ENCODE measurements at places on chromosomes 3 and 15. TPM values are rescaled to one million over a fixed set of nuclear protein-coding genes. Genes with fewer than 3 reads are reported as not detected.

CNTN6 gene
- 1.9 TPM for total RNA-seq

DNA sequence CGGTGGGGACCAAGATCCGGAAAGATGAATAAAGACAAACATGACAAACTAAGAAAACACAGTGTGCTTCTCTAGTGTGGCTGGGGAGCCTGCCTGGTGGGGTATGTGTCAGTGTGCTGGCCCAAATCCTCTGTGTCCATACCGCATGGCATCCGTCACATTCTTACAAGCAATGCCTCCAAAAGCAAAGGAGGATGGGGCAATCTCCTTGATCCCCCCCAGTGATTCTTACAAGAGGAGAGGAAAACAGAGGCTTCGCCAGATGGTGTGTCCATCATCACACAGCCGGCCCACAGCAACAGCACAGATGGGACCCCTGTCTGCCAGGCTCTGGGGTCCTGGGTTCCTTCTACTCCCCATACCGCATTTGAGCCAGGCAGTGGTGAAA lies 558 bp upstream of the IL17RC start:
- DNase-seq = peak; percentile 25

- peak; percentile 4 for DNase-seq
Observed at GRCh38 chr3:34263101-34263621, 464.7 kb downstream of the PDCD6IP start.

- DNase-seq = no peak
Observed at GRCh38 chr15:59953392-59953883, 50.7 kb upstream of the FOXB1 start.

GRCh38 chr3:165503346-165503745 lies 307.2 kb upstream of the SLITRK3 start:
- DNase-seq = no peak

- DNase-seq = peak; percentile 94
Observed at GRCh38 chr3:45021524-45022297, 4.4 kb upstream of the CLEC3B start.

GRCh38 chr3:100001083-100001482 lies 113.2 kb downstream of the FILIP1L start:
- DNase-seq = no peak

DNA sequence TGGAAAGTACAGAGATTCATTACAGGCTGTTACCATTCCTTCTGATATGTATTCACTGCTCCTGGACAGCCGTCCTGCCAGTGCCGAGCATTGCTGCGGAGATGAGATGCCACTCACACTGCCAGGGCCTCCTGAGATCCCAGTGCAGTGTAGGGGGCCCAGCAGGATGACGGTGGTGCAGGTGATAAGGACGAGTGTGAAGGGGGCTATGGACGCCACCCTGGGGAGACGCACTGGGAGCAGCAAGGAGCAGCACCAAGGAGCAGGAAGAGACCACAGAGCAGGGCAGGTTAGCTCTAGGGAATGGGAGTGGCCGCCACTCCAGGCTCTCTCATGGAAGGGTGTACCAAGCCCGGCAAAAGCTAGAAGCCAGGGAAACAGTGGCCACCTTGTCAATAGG lies 4.0 kb upstream of the KLF15 start:
- DNase-seq = no peak

KIF23 gene
- total RNA-seq = 21.4 TPM

- peak; percentile 18 for DNase-seq
Observed at GRCh38 chr3:191682961-191683360, 222.0 kb downstream of the PYDC2 start.

GP5 gene
- 0.39 TPM for total RNA-seq

SLC9C1 gene
- total RNA-seq = 0.89 TPM

SLC22A14 gene
- total RNA-seq = 0.30 TPM

DNA sequence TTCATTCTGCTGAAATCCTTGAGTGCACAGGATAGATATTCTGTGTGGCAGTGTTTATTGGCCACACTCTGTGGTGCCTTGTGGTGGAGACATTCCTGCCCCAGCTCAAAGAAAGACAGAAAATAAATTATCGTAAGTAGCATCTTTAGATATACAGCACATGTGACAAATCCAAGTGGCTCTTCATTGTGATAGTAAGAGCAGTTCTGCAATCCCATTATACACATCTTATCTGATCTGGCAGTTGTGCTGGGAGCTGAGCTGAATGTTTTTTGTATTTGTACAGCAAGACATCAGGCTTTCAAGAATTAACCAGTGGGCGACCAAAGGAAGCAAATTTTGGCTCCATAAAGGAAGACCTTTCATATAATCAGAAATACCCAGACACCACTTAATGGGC lies 235.3 kb upstream of the MRPL3 start:
- DNase-seq = no peak

- no peak for DNase-seq
Observed at GRCh38 chr3:72844436-72844993, 3.7 kb downstream of the SHQ1 start.
